Islet precursor cell (in vitro differentiated cells): ENCODE measurements at places on chromosomes 2 and 18.
A peak's percentile ranks its signal among the peaks of the same experiment; 100 is the strongest.

- peak; percentile 77 for DNase-seq
These were observed 148.7 kb downstream of the AGAP1 start for GRCh38 chr2:235642446-235643098.

GRCh38 chr2:232549655-232550353 lies 553 bp downstream of the TIGD1 start:
- no peak for DNase-seq

DNA sequence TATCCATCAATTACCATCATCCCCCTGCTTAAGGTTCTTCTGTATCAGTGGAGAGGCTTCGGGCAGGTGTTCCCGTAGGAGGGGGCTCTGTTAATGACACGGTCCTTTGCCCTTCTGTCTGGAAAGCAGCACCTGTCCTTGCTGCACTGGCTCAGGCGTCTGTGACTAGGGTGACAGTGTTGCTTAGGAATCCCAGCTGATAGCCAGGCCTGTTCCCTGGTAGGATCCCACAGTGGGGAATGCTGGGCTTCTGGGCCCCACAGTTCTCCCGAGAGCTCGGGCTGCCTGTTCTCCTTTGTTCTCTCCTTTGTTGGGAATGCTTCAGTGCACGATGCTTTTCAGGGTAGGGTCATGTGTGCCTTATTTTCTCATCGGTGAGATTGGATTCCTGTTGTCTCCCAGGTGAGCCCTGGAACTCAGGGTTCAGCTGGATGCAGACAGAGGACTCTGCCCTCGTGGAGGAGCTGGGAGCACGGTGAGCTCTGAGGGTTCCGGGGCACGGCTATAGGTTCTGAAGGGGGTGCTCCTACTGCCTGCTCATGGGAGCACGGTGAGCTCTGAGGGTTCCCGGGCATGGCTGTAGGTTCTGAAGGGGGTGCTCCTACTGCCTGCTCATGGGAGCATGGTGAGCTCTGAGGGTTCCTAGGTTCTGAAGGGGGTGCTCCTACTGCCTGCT lies 9.6 kb downstream of the SNTG2 start:
- peak; percentile 91 for DNase-seq

DNA sequence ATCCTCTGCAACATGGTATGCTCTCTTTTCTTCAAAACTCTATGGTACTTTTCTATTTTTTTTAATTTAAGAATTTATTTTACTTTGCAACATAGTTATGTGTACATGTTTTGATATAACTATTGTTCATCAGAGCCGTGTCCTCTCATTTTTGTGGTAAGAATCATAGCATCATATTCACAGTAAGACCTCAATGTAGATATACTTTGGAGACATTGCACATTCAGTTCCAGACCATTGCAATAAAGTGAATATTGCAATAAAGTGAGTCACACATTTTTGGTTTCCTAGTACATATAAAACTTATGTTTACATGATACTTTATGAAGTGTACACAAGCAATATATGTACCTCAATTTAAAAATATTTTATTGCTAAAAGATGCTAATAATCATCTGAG lies 22.7 kb upstream of the LINC00305 start:
- DNase-seq = no peak

- DNase-seq = no peak
These were observed 89.5 kb downstream of the ZFP36L2 start for GRCh38 chr2:43136876-43137275.

DNA sequence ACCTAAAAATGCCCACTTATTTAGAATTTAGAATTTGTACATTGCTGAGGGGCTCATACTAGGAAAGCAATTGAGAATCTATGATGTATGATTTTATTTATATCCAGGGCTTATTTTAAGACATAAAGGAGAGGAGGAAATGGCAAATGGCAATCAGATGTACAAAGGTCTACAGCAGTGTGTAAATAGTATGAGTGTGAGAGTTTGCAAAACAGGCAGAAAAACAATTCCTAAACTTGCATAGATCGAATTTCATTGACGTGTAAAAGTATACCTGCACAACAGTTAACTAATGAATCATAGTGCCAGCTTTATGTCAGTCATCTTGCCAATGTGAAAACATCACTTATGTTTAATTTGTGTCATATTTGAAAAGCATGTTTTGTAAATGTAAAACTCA lies 718.7 kb upstream of the GCFC2 start:
- DNase-seq = no peak

- DNase-seq = no peak
These were observed 41.5 kb downstream of the CWC22 start for GRCh38 chr2:179965291-179966258.

DNA sequence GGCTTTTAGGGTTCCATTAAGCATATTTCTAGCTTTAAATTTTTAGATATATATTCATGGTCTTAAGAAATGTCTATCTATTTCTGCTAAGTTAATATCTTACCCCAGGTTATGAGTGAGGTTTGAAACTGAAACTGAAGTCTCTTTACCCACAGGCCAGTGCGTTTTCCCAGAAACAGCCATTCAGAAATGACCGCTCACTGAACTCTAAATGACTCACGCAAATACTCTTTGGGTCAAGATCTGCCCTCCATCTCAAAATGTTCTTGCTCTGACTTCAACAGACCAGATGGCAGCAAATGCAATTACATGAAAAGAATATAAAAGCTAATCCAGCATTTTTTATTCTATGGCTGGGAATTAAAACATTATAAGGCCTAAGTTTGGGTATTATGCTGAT lies 315.2 kb downstream of the TDRD15 start:
- no peak for DNase-seq

DNA sequence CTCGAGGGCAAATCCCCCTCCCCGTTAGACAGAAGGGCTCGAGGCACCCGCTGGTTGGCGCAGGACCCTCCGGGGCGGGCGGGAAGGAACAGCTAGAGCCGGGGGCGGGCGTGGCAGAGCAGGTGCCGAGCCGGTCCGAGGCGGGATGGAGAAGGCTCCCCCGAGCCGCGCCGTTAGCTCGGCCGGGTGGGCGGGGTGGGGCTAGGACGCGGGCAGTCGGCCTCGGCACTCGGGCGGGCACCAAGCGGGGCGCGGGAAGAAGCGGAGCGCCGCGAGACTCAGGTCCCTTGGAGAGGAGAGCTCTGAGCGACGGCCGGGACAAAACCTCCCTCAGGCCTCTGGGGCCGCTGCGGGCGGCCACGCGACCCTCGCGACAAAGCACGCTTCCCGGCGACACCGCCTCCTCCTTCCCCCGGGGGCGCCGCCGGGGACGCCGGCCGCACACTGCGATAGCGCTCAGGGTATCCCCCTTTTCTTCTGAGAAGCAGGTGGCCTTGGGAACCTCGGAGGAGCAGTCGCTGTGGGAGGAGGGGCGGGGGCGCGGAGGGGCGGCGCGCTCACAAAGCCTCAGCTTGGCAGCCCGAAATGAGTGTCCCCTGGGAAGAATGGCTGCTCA lies 721 bp downstream of the FHOD3 start:
- no peak for DNase-seq

- DNase-seq = peak; percentile 60
These were observed 1.8 kb upstream of the RAB31 start for GRCh38 chr18:9706081-9706935.

DNA sequence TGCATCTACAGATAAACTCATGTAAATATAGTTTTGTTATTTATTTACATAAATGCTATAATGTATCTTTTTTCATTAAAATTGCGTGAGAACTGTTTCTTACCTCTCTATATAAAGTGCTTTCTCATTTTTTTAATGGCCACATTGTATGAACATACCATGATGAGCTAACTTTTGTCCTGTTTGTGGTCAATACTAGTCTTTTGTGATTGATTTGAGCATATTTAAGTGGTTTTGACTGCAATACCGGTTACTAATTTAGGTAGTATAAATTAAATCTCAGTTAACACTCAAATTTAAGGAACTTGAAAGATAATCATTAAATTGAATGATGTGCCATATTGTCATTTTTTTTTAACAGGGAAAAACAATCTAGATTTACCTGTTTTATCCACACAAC lies 108.2 kb downstream of the HAUS1 start:
- DNase-seq = no peak

GRCh38 chr2:493228-493627 lies 184.0 kb downstream of the TMEM18 start:
- DNase-seq = no peak

GRCh38 chr18:46917803-46918600 lies 600 bp downstream of the KATNAL2 start:
- no peak for DNase-seq

GRCh38 chr18:67265464-67266245 lies 250.9 kb downstream of the DSEL start:
- no peak for DNase-seq

DNA sequence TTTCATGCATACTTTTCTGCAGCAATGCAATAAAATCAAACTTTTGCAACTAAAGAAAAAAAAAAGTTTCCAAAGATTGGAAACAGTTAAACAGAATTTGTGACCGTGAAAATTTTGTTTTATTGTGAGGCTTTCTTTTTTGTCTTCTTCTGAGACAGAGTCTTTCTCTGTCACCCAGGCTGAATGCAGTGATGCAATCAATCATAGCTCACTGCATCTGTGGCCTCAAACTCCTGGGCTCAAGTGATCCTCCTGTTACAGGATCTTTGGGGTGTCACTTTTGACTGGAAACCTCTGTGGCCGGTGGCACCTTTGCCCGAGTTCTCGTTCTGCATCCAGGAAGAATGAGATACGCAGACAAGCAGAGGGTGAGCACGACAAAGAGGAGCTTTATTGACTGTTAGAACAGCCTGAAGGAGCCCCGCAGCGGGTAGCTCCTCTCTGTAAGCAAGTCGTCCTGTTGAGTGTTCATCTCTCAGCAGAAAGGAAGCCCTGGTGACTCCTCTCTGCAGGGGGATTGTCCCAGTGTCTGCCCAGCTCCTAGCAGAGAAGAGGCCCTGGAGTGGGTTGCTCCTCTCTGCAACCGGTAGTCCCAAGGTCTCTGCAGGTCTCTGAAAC lies 16.9 kb upstream of the ILKAP start:
- no peak for DNase-seq

GRCh38 chr2:178069551-178069950 lies 3.0 kb downstream of the PDE11A start:
- no peak for DNase-seq

DNA sequence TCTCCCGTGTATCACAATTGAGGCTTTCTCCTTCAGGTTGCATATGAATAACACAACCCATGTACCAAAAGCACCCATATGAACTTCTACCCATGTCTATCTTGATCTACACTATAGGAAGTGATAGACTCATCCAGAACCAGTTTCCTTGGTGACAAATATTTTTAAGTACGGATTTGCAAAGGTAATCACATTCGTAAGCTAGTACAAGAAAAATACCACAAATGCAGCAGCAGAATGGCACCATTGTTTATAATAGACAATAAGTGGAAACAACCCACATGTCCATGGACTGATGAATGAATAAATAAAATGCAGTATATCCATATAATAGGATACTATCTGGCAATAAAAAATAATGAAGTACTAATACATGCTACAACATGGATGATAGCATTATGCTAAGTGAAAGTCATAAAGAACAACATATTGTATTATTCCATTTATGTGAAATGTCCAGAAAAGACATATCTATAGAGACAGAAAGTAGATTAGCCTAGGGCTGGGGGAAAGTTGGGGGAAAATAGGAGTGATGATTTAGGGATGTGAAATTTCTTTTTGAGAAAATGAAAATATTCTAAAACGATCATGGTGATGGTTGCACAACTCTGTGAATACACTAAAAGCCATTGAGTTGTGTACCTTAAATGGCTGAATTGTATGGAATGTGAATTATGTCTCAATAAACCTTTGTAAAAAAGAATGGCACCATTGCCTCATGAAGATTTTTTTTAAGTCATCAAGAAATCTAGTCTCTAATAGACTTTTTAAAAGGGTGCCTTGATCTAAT lies 3.4 kb upstream of the CCDC88A start:
- no peak for DNase-seq

GRCh38 chr2:114049826-114050225 lies 159.9 kb downstream of the ACTR3 start:
- DNase-seq = no peak

DNA sequence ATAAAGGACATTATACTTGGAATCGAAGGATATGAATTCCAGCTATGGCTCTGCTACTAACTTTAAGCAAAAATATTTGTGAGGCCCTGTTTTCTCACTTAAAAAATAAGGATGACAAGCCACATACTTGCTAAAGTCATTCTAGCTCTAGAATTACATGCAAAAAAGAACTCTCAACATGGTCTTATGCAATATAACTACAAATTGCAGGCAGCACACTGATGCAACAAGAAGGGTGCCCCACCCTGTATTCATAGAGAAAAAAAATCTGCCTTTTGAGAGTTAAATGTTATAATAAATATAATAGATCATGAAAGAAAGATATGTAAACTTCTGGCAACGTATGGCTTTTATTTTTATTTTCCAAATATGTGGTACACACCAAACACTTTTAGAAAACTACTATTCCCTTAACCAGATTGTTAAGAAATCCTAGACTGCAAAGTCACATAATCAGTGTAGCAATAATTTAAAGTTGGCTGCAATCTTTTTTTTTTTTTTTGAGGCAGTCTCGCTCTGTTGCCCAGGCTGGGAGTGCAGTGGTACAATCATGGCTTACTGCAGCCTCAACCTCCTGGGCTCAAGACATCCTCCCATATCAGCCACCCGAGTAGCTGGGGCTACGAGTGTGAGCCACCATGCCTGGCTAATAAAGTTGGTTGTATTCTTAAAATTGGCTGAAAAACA lies 40.2 kb upstream of the WDSUB1 start:
- DNase-seq = no peak

- no peak for DNase-seq
These were observed 2.4 kb downstream of the GLS start for GRCh38 chr2:190882856-190883582.

DNA sequence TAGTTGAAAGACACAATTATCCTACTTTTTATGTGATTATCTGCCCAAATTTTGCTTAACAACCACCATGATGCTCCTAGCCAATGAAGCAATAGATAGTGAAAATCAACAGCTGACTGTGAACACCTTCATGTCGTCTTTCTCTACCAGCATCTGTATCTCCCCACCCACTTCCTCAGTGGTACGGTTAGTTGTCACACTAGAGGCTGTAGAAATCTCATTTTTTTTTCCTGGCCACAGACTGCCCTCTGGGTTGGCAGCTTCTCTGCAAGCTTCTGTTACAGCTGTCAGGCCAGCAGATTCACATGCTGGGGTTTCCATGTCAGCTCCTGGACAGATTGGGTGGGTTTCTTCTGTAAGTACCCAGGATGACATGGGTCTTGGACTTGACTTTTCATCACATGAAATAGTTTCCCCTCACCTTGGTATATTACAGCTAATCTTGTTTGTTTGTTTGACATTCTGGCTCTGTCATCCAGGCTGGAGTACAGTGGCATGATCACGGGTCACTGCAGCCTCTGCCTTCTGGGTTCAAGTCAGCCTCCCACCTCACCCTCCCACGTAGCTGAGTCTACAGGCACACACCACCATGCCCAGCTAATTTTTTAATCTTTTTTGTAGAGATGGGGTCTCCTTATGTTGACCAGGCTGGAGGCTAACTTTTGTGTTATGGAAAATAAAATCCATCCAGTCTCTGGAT lies 24.3 kb downstream of the STAT4 start:
- no peak for DNase-seq

- no peak for DNase-seq
These were observed 40.0 kb upstream of the INPP4A start for GRCh38 chr2:98404556-98405250.

- DNase-seq = no peak
These were observed 6.0 kb upstream of the SLC30A6 start for GRCh38 chr2:32159678-32160077.
